ENCODE measurements at places on chromosomes 5 and 9. TPM values are rescaled to one million over a fixed set of nuclear protein-coding genes. Genes with fewer than 3 reads are reported as not detected.

Gene SLC45A2
- not detected for total RNA-seq

Gene PRDM9
- not detected for total RNA-seq

Gene PCDHA11
- under 0.01 TPM for total RNA-seq

Gene PCDH1
- total RNA-seq, result 155 TPM

Gene PCDHB5
- 0.47 TPM for total RNA-seq

Gene SLC26A2
- 22.1 TPM for total RNA-seq

Gene NME5
- total RNA-seq, result 0.39 TPM

Gene CENPK
- total RNA-seq, result 21.1 TPM

Gene SLC6A7
- not detected for total RNA-seq

Gene MYMK
- total RNA-seq, result not detected

Gene GZMA
- not detected for total RNA-seq

Gene BNC2
- total RNA-seq, result 8.9 TPM

Gene NOXA1
- total RNA-seq, result not detected

Gene SH2D3C
- total RNA-seq, result 70.7 TPM

Gene ADAMTS13
- 0.20 TPM for total RNA-seq

Gene DMRT2
- not detected for total RNA-seq

Gene AGXT2
- not detected for total RNA-seq

Gene MOB3B
- 0.30 TPM for total RNA-seq

Gene SYNPO
- 41.0 TPM for total RNA-seq

Gene SYK
- not detected for total RNA-seq

Gene MIER3
- total RNA-seq, result 7.2 TPM

Gene OR1Q1
- not detected for total RNA-seq

Gene PLCXD3
- 0.27 TPM for total RNA-seq

Gene DCTN4
- 34.0 TPM for total RNA-seq

Gene BTNL8
- total RNA-seq, result not detected

Gene PCDHGA3
- total RNA-seq, result 0.49 TPM

Gene ZFP2
- 0.60 TPM for total RNA-seq

Gene TIMD4
- not detected for total RNA-seq

Gene HACD4
- 6.1 TPM for total RNA-seq

Gene MYO10
- 57.5 TPM for total RNA-seq

Gene C5orf63
- 5.9 TPM for total RNA-seq

Gene POLK
- 18.2 TPM for total RNA-seq

Gene PPIC
- 37.0 TPM for total RNA-seq

Gene DMRT3
- not detected for total RNA-seq

Gene HEMGN
- total RNA-seq, result not detected

Gene PDZD2
- total RNA-seq, result 4.5 TPM

Gene WDR38
- not detected for total RNA-seq

Gene IFT74
- total RNA-seq, result 10.2 TPM

Gene CARTPT
- total RNA-seq, result not detected

Gene PHYKPL
- total RNA-seq, result 25.8 TPM

Gene NFIB
- total RNA-seq, result 63.3 TPM

Gene KCNT1
- total RNA-seq, result not detected

Gene C5orf58
- not detected for total RNA-seq

Measured in mammary microvascular endothelial cell (primary cell).